Activated CD4-positive, CD25-positive, alpha-beta regulatory T cell (primary cell): ENCODE measurements at places on chromosomes 1 and 21.

DNA sequence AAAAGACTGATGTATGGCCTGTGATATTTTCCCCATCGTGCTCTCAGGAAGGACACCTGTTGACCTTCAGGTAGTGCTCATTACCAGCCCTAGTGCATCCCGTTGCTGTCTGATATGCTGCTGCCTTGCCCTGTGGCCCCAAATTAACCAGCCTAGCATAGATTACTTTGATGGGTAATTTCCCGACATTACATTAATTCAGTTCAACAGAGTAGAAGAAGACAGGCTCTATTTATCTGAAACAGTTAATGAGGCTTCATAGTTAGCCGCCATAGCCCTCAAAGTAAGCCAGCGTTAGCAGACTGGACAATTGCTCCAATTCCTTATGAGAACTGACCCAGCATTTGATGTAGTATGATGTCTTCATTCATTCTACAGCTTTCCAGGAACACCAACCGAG lies 257.6 kb downstream of the OLFM3 start:
- DNase-seq = no peak

- DNase-seq = no peak
Observed at GRCh38 chr1:211492511-211493132, 660 bp upstream of the RD3 start.

GRCh38 chr21:31530364-31530763 lies 129.1 kb upstream of the SOD1 start:
- no peak for DNase-seq

DNA sequence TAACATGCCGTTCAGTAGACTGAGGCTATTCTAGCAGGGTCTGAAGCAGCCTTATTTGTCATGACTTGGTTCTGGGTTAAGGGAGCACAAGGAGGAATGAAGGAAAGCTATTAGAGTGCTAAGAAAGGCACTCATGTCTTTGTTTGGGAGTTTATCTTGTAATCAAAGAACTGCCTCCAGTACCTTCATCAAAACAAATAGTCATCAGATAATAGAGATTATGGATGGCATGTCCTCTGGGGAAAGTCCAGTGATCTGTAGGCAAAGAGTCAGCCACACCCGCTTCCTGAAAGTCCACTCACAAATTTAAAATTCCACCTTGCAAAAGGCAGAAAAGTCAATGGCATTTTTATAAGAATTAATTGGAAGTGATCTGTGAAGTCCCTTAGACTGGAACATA lies 56.8 kb downstream of the ESRRG start:
- no peak for DNase-seq

- DNase-seq = no peak
Observed at GRCh38 chr1:150925080-150925479, 1.1 kb upstream of the SETDB1 start.

- no peak for DNase-seq
Observed at GRCh38 chr1:188719735-188720134, 1757.9 kb downstream of the BRINP3 start.

- no peak for DNase-seq
Observed at GRCh38 chr1:233819042-233819441, 85.4 kb upstream of the SLC35F3 start.

DNA sequence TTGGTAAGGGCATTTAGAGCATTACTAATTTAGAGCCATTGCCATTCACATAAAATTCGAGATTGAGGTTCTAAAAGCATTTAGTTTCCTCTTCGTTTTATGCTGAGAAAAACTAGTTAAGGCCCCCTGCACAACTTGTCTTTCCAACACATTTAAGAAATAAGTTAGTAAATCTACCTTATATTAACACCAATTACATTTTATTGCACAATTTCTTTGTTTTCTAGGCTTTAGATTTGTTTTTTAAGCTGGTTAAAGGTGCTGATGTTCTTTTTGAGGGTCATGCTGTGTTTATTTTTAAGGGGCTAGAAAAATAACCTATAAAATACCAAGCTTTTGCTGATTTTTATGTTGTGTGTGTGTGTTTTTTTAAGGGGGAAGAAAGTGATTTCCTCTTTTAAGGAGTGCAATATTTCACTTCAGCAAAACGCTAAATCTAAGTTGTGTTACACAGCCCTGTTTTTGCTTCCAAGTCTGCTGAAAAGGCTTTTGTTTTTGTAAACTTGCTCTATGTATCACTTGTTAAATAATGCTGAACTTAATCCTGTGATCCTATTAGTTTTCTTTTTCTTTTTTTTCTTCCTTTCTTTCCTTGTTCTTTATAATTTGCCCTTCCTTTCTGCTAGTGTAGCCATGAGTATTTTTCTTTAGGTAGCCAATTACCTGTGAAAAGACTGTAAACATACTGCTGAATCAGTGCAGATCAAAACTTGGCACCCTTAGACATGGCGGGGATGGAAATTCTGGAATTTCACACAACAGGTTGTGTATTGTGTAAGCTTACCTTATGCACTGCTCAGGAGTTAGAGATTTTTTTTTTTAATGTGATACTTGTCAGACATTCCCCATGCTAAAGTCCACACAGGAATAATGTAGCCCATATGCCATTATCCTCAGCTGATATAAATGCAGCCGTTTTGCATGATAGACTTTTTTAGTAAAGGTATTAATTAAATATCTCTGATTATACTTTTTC lies 1.5 kb downstream of the CEPT1 start:
- no peak for DNase-seq
